ENCODE measurements at places on chromosomes 3 and 15.
A peak's percentile ranks its signal among the peaks of the same experiment; 100 is the strongest.

GRCh38 chr3:35635926-35636683, 3.2 kb upstream of the ARPP21 start:
- DNase-seq = no peak

- DNase-seq = peak; percentile 17
Observed at GRCh38 chr15:78037779-78038305, 39.7 kb downstream of the TBC1D2B start.

- no peak for DNase-seq
Observed at GRCh38 chr15:69854521-69855181, 243.1 kb downstream of the TLE3 start.

DNA sequence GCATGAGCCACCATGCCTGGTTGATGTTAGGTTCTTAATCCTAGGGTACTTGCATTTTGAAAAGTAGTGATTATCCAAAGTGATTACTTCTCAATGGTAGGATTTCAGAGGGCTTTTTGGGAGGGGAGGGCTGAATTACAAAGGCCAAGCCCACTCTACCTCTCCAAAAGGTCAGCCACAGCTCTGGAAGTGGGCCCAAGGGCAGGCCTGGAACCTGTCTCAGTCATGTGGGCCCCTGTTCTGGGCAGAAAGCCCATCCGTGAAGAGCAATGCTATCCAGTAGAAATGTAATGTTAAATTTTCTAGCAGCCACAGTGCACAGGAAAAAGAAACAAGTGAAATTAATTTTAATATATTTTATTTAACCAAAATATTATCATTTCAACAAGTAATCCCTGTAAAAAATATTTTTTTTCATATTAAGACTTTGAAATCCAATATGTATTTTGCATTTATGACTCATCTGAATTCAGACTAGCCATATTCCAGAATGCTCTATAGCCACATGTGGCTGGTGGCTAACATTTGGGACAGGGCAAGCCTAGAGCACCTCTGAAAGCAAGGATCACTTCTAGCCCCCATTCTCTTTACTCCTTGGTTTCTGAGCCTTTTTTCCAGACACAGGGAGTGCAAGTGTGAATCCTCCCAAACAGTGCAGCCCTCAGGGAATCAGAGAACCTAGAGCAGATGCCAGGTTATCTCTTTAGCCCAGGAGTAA, 16.8 kb downstream of the RFT1 start:
- no peak for DNase-seq

DNA sequence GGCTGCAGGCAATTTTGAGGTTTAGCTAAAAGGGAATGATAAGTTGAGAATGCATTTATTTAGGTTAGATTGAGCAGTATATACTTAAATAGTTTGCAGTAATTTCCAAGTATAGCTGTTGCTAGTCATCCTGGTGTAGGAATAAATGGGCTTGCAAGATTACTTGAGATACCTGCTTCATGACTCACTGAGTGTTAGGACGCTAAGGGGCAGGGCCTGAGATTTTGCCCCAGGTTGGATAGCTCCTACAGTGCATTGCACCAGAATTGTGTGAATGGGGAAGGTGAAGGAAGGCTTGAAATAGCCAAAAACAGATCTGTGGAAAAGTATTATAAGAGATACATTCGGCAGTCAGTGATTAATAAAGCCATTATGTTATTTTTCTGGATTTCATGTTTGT, 72.8 kb downstream of the KCNH8 start:
- no peak for DNase-seq

DNA sequence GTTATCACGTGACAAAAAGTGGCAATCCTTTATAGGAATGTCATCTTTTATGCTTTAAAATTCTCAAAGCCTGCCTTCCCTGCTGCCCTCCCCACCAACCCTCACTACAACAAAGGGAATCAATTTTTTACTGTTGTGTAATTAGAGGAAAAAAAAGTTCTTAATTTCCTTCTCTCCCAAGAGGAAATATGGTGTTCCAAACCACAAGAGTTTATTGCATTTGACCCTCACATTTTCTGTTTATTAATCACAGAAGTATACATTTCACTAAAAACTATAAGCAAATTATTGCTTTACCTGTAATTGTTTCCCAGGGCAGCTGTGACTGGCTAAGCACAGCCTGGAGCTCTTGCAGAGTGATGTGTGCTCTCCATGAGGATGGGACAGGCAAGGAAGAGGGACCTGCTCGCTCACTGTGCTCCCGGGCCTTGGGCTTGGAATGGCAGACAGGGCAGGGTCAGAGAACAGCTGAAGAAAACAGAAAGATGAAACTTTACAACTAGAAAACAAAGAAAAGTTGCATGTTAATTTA, 31.3 kb upstream of the ATP10A start:
- no peak for DNase-seq

GRCh38 chr3:55164876-55165275, 237.0 kb upstream of the LRTM1 start:
- DNase-seq = no peak

- DNase-seq = no peak
Observed at GRCh38 chr3:154137036-154137435, 15.8 kb downstream of the ARHGEF26 start.

- no peak for DNase-seq
Observed at GRCh38 chr3:138303474-138303873, 26.2 kb downstream of the NME9 start.

GRCh38 chr3:45112939-45113338, 33.2 kb downstream of the CDCP1 start:
- no peak for DNase-seq

GRCh38 chr3:147409143-147410115, at the start of gene ZIC1:
ZIC1 (plus strand) TSS chr3:147409365; CDS start chr3:147410113, 748 bp downstream.
- no peak for DNase-seq

All from MM.1S (cell line).